ENCODE measurements at places on chromosomes 11 and 22.

DNA sequence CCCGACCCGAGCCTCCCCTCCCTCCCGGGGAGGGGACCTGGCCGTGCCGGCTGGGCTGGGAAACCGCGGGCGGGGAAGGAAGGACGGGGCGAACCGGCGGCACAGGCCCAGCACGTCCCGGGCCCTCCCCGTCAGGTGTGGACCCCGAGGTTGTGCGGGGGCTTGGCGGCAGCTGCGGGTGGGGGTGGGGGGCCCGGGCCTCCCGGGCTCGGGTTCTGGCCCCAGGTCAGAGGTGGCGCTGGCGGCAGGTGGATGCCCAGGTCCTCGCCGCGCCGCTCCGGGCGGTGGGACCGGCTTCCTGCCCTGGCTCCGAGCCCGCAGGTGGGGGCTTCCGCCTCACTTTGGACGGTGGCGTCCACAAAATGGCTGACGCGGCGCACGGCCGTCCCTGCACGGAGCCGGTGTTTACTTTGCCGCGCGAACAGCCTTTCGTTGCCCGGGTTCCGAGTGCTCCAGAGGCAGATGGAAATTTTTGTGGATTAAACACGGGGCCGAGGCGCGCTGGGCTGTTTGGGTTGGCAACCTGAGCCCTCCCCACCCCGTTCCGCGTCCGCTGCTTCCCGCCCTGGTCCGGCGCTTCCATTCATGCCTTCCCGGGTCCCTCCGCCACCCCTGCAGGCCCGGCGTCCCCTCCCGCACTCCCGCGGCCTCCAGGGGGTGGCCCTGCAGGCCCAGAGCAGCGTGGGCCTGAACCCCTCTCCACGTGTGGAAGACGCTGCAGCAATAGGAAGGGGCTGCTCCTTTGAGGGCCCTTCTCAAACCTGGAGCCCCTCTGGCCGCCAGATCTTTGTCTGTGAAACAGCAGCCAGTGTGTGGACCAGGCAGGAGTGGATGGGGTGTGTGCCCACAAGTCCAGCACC is 92.0 kb upstream of the KCNQ1OT1 start:
- no peak for DNase-seq

GRCh38 chr11:75356613-75357012 is 5.2 kb upstream of the ARRB1 start:
- no peak for DNase-seq

- DNase-seq: no peak
Observed at GRCh38 chr11:111476366-111476765, 35.8 kb downstream of the BTG4 start.

GRCh38 chr11:1893581-1894359 is 2.1 kb upstream of the PRR33 start:
- DNase-seq: no peak

DNA sequence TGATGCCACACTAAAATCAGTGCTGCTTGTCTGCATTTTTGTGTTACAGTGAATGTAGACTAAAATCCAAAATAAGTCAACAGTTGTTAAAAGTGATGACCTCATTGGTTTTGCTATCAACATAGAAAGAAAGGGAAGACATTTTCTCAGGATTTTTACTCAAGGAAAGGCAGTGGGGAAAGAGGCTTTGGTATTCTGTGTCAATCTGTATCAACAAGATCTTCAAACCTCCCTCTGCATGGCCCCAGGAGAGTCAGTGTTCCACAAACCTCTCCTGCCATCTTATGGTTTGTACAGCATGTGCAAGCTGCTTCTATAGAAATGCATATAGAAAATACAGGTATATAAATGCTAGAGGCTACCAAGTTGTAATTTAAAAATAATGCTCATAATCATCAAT is 13.8 kb upstream of the OR51M1 start:
- DNase-seq: no peak

GRCh38 chr11:78961247-78961646 is 386.6 kb upstream of the NARS2 start:
- peak; percentile 65 for DNase-seq

- no peak for DNase-seq
Observed at GRCh38 chr11:16239141-16240105, 116.9 kb downstream of the SOX6 start.

DNA sequence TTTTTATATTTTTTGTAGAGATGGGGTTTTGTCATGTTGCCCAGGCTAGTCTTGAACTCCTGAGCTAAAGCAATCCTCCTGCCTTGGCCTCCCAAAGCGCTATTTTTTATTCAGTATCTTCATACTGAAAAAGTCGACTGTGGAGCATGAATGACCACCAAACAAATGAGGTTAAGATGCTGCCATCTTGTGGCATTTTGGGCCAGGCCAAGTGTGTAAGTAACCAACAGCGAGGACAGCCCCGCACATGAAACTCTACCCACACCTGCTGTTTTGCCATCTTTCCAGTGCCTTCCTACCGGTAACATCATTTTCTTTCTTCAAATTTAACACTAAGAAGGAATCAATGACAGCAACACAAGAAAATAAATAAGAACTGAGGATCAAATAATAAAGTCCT is 32.2 kb upstream of the AQP11 start:
- no peak for DNase-seq

- DNase-seq: no peak
Observed at GRCh38 chr22:47052236-47053012, 290.0 kb downstream of the TBC1D22A start.

GRCh38 chr11:5631969-5632635 is 7.3 kb downstream of the TRIM34 start:
- no peak for DNase-seq

GRCh38 chr22:26701323-26701722 is 43.9 kb downstream of the MIAT start:
- no peak for DNase-seq

All from 8988T (cell line).